Gastroesophageal sphincter (tissue), 4 donors: ENCODE measurements at places on chromosomes 13 and 19. TPM values are rescaled to one million over a fixed set of nuclear protein-coding genes. Genes with fewer than 3 reads are reported as not detected.

Gene C19orf81
- total RNA-seq: not detected

Gene PEAK3
- 0.27 TPM for total RNA-seq

Gene STOML3
- not detected for total RNA-seq

Gene FXYD3
- total RNA-seq: 38.8 TPM

DNA sequence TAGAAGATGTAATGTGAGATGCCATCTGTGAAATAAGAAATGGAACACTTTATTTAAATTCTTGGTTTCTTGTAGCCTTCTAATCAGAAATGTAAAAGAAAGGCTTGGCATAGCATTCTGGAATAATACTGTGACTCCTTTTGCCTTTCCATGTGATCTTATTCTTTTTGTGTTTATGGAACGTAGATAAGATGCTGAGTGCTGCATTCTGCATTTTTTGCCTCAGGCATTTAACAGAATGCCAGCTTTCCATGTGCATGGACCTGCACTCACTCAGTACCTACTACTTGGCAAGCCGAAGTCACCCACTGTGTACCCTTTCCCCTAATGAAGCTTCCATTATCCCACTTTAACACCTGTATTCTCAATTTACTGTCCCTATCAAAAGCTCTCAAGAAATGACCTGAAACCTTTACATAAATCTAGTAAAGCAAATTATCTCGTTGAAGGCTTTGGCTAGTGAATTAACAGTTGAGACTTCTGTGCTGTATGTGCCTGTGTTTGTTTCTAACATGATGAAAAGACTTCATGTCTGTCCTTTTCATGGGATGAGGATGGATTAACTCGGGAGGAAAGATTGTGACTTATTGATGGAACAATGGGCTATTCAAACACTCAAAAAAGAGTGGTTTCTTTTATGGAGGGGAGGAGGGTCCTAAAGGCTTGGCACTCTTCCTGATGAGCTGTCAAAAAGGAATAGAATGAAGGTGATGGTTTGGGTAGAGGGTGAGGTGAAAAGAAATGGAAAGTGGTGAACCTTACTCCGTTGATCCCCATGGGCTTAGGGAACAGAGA, 44.7 kb upstream of the FRY start:
- ATAC-seq: no peak

DNA sequence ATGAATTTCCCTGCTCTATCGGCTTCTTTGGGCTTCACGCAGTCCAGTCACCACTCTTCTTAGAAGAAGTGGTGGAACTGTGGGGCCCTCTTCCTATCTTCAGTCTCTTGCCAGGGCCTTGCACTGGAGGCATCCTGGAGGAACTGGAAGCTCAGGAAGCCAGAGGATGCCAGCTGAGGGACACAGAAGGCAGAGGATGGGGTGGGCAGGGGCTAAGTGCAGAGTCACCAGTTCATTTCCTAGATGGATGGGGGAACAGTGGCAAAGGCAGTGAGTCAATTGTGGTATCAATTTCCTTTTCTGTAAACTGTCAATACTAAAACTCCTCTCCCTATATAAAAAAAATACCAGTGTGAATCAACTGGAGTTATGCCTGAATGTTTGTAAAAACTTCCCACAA, 419.7 kb downstream of the KLF12 start:
- ATAC-seq: no peak

- no peak for ATAC-seq
Observed at GRCh38 chr19:29516358-29516725, 9.5 kb upstream of the VSTM2B start.

- no peak for ATAC-seq
Observed at GRCh38 chr13:57992416-57992815, 360.9 kb downstream of the PCDH17 start.

GRCh38 chr13:72820156-72820897, 38.4 kb downstream of the PIBF1 start:
- no peak for ATAC-seq

DNA sequence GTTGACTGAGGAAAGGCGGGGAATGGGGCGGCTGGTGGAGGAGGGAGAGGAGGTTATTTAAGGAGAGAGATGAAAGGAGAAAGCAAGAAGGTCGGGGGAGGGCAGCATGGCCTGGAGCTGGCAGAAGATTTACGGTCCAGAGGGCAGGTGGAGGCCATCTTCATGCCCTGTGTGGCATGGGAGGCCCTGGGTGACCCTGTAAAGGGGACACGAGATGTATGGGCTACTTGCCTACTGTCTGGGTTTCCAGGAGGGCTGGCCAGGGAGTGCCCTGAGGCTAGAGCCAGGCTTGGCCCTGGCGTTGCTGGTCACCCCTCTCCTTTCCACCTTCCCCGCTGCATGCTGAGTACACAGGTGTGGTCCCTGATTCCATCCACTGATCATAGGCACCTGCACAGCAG, 6.1 kb downstream of the WTIP start:
- no peak for ATAC-seq

DNA sequence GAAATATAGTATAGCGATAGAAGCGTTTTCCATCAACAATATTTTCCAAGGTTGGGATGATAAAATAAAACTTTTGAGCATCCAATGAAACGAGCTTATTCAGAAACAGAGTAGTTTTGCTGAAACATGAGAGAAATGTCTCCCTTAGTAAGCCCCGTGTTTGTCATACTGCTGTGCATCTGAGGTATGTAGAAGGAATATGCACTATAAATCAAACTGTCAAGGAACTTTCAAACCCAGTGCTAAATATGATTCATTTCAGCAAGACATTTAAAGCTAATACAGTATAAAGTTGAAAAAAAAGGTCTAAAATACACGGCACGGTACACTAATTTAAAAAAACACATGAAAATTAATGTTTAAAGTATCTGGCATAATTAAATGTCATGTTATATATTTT, 546.2 kb downstream of the SLITRK5 start:
- no peak for ATAC-seq

DNA sequence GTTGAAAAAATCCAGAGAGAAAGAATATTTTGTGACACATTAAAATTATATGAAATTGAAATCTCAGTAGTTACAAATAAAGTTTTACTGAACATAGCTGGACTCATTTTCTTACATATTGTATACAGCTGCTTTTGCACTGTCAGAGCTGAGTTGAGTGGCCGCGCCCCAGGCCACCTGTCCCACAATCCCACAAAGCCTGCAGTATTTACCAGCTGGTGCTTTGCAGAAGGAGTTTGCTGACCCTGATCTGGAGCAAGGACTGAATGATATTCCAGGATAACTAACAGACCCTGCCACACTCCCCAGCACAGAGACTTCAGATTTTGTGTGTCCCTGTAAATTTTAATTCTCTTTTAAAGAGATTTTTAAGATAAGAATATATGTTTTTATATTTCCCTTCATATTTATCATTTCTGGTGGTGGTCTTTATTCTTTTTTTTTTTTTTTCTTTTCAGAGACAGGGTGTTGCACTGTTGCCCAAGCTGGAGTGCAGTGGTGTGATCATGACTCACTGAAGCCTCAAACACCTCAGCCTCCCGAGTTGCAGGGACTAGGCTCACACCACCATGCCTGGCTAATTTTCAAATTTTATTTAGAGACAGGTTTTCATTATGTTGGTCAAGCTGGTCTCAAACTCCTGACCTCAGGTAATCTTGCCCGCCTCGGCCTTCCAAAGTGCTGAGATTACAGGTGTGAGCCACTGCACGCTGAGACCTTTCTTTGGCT, 48.5 kb downstream of the TDRD12 start:
- no peak for ATAC-seq

DNA sequence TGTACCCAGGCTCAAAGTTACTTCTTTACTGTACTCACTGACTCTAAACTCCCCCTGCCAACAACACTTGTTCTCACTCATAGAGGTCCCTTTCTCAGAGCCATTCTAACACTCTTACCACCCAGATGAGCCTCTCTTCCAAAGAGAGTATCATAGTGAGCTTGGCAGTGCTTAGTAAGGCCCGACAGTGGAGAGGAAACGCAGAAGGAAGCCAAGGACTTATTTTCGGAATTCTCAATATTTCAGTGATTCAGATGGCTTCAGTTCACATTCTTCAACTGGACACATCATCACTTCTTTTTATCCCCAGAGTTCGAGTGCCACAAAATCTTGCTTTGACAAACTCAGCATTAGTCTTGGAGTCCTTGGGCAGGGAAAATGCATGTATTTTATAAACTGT, 285.9 kb downstream of the DNAJC15 start:
- no peak for ATAC-seq

DNA sequence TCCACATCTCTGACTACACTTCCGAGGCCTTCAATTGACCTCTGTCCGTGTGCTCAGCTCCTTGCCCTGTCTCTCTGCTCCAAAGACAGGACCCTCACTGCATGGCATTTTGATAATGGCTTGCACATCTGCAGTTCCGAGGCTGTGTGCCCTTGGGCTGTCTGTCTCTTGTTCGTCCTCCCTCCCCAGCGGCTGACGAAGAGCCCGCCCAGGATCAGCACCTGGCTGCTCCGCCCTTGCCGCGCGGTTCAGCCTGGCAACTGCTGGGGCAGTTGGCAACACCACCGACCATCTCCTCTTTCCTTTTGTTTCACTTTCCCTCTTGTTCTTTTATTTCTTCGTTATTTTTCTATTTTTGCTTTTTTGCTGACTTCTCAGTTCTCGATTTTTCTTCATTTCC, 270.4 kb downstream of the TEX29 start:
- no peak for ATAC-seq

DNA sequence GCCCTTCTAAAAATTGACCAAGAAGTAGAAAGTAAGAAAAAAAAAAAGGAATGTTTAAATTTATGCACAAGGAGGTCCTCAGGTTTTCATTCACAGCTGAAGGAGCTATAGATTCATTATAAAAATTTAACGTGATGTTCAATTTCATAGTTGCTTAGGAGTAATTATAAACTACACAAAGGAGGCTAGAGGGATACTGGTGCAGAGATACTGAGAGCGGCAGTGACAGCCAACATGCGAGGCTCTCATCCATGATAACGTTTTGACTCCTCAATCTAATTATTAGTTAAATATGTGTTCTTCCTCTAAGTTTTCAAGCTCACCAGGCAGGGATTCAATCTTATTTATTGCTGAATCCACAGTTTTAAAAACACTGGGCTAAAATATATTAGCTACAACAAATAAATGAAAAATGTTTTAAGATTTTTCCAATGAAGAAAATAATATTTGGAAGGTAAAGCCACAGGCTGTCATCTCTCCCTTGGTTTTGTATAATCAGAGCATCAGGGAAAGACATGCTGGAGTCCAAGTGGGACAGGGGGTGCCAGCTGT, 49.8 kb upstream of the TRPC4 start:
- ATAC-seq: no peak
